ENCODE measurements at places on chromosomes 6 and 20.

GRCh38 chr6:4268171-4268570 lies 132.8 kb upstream of the ECI2 start:
- no peak for DNase-seq

DNA sequence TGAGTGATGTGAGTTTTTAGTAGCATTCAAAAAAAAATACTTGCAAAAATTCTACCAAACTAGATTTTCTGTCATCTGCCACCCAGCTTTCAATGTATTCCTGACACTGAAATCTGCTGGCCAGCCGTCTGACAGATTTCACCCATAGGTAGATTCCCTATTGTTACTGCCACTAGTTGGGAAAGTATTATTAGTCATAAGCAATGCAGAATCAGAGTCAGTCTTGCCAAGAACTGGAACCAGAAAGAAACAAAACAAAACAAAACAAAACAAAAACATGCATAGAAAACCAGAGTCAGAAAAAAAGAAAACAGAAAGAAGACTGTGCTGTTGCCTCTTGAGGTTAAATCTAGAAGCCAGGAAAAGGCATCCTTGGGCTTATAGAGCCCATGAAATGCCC lies 293.1 kb upstream of the KCNQ5 start:
- DNase-seq: no peak

DNA sequence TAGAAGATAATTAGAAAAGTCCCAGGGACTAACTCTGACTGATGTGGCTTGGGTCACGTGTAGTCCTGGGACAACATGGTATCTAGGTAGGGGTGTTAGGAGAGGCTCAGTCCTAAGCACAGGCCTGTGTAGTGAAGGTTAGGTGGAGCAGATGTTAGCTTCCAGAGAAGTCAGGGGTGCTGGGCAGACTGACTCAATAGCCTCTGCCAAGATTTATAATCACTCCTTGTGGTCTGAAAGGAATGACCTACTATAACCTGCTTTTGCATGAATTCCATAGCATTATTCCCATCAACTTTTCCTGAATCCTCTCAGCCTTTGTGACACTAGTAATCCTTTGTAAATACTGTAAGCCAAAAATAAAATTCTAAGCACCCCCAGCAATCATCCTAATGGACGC lies 10.2 kb upstream of the PEX7 start:
- DNase-seq: no peak

DNA sequence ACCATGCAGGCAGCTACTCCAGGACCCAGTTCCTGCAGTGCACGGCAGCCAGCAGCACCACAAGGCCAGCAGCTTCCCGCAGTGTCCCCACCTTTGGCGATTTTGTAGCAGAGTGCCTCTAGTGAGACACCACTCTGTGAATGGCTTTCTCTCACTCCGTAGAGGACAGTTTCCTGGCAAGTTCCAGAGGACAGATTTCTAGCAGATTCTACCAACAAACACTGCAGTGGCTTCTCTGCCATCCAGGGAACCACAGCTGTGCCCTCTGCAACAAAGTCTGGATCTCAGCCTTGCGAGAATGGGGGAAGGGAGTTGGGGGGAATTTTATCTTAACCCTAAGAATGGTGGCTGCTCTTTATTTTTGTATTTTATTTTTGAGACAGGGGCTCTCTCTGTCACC lies 28.7 kb downstream of the SNHG17 start:
- DNase-seq: no peak
